ENCODE measurements at places on chromosomes 7 and 10.
A peak's percentile ranks its signal among the peaks of the same experiment; 100 is the strongest.

- DNase-seq, result no peak
These were observed 279.4 kb upstream of the CACNA2D1 start for GRCh38 chr7:82722946-82723345.

DNA sequence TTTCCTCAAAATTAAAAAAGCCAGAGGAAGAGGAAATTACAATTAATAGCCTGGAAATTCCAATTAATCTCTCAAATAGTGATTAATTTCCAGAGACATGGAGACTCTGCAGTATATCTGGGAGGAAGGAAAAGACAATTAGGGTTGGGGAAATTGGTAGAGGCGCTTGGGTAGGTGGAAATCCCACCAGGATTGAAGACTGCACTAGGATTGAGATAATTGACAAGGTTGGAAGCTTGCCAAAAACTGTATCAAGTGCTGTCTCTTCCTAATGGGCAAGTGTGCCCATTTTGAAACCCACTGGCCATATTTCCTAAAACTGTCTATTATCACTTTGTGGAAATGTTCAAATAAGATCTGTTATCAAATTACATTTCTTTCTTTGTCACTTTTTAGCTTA lies 21.6 kb downstream of the CHN2 start:
- no peak for DNase-seq

- DNase-seq, result no peak
These were observed 5.2 kb downstream of the DUSP5 start for GRCh38 chr10:110502851-110503301.

- DNase-seq, result no peak
These were observed 125.4 kb downstream of the EVX1 start for GRCh38 chr7:27367933-27368549.

GRCh38 chr10:106819490-106819889 lies 345.0 kb downstream of the SORCS1 start:
- DNase-seq, result no peak

DNA sequence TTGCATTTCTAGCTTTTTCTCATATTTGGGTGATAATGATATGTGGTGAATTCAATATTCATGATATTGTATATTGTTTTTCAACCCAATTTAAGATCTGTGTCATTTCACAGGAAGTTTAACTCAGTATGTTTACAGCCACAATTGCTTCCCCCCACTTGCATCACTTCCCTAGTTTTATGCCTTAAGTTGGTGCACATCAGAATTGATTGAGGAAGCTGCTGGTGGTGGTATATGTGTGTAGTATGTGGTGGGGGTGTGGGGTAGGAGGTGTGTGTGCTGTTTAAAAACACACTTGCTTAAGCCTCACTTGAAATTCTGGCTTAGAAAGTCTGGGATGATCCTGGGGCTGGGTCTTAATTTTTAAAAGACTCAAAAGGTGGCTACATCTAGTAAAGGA lies 245.1 kb upstream of the AOAH start:
- DNase-seq, result no peak

- no peak for DNase-seq
These were observed 151.4 kb upstream of the FOXP2 start for GRCh38 chr7:114263219-114263618.

- DNase-seq, result no peak
These were observed 150.6 kb downstream of the CACNB2 start for GRCh38 chr10:18290651-18291313.

DNA sequence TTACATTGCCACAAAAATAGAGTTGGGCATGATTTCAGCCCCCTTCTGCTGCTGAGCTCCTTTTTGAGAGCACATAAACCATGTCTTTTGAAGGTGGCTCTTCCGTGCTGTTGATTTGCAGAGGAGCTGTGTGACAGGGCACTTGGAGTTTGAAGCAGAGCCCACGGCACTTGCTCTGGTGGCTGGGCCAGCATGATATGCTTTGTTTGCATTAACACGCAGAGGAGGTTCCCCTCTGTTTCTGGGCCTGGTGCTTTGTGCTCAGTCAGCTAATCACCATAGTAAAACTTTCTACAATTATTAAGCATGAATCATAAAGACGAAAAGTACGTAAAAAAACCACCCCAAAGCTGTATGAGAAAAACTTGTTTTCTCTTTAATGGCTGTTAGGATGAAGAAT lies 40.1 kb downstream of the RBM33 start:
- DNase-seq, result no peak

DNA sequence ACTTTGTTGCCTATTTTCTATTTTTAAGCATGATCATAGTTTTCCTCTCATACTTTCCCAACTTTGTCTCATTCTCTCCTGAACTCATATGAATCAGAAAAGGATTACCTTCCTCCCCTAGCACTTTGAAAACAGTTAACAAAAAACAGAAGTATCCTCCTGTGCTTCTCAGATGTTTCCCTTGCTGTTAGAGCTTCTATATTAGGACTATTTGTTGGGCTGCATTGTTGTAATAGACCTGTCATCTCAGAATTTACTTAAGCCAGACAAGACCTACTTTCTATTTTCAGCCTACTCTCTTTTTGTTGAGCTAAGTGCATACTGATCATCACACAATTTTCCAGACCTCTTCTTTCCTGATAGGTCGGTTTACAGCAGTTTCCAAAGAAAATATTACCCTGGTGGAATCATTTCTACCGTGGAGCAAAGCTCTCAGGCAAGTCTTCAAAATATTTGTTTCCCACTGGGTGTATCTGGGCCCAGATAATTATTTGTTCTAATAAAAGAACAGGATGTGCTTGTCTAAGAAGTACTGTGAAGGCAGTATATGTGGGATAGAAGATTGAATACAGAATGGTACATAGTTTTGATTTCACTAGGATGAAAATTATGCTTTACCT lies 411.9 kb upstream of the KLF6 start:
- no peak for DNase-seq

DNA sequence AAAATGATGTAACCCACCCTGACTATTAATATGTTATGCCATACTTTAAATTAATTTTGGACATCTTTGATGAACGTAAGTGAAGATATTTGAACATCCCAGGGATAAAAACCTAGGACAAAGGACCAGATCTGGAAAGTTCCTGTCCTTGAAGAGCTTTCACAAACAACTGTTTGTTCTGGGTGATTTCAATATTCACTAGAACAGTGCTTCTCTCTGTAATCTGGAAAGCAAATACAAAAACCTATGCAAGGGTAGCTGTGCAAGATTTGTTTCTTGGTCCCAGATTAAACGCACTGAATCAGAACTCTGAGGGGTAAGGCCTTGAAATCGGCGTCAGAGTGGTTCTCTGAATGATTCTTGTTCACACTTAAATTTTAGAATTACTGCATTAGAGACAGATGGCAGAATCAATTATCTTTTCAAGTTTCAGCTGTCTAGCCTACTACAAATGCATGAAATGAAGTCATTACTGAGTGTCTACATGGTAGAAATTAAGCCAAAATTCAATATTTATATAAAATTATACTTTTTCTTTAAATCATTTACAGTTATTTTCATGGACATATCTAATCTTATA lies 69.6 kb upstream of the CSTF2T start:
- no peak for DNase-seq

GRCh38 chr10:21315645-21316220 lies 209.7 kb downstream of the SKIDA1 start:
- DNase-seq, result peak; percentile 66

DNA sequence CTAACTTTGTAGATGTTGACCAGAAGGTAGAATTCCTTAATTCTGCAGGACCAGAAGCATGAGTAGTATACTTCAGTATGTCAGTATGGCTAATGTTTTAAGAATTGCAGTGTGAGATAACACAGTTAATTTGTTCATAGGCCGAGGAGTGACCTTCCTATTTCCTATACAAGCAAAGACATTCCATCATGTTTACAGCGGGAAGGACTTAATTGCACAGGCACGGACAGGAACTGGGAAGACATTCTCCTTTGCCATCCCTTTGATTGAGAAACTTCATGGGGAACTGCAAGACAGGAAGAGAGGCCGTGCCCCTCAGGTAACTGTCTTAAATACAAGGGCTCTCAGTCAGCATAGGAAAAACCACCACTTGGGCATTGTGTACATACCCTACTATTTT lies 7.2 kb downstream of the DDX21 start:
- DNase-seq, result no peak

DNA sequence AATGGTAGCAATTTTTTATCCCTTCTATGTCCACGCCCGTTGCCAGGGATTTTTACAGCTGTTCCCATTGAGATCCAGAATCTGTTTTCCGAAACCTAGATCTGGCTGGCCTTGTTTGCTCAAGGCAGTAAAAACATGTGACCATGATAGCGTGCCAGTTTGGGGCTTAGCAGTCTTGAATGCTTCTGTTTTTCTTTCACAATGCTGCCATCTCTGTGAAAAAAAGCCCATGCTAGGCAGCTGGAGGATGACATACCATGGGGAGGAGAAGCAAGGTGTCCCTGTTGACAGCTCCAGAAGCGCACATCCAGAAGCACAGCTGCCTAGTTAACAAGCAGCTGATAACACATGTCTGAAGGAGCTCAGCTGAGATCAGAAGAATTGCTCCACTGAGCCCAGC lies 2.2 kb upstream of the ZNF92 start:
- no peak for DNase-seq

- DNase-seq, result no peak
These were observed 49.6 kb upstream of the SORCS3 start for GRCh38 chr10:104591441-104591840.

DNA sequence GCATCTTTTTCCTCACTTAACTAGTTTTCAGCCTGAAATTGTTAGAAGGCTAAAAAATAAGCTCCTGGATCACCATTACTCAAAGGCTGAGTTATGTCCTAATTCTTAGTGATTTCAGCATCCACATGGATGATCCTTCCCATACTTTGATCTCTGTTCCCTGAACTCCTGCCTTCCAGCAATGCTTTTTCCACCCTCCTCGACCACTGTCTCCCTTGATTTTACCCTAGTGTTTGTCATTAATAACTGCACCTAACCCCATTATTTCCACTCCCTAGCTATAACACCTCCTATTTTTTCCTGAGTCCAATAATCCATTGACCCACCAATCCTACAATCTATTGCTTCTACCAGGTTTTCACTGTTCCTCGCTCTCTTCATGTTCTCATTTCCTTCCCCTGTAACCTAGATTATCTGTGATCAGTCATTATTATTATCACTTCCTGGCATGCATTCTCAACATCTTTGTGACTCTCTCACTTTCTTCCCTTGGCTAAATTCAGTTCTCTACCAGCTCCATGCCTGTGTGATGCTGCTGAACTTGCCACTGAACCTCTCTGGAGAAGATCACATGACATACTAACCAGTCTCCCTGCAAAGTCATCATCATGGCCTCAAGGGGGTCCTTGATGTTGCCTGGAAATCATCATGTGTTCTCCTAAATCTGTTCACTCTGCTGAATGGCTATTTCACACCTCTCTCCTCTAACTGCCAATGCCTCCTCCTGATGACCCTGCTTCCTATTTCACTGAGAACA lies 6.5 kb upstream of the CALU start:
- DNase-seq, result no peak

DNA sequence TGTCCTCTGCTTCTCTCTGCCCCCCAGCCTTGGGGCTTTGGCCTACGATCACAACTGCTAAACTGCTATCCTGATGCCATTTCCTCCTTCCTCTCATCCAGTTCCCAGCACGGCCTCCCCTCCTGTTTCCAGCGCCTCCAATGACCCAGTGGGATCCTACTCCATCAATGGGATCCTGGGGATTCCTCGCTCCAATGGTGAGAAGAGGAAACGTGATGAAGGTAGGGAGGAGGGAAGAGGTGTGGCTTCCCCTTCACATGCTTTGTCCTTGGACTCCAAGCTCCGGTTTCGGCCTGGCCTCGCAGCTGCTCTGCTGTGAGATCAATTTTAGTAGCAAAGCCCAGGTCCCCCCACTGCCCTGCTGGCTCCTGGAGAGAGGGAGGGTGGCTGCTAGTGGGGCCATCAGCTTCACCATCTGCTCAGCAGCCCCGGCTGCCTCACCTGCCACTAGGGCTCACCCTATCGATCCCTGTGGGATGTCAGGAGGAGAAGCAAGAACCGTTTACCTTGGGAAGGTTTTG lies 35.8 kb downstream of the PAX2 start:
- no peak for DNase-seq

Data from left forelimb (tissue), 1 donor.